ENCODE measurements at places on chromosomes 4 and X. TPM values are rescaled to one million over a fixed set of nuclear protein-coding genes. Genes with fewer than 3 reads are reported as not detected.

PNMA6F gene
- 0.02 TPM for polyA plus RNA-seq

SGMS2 gene
- polyA plus RNA-seq: 1.2 TPM

SUPT20HL2 gene
- polyA plus RNA-seq: not detected

ABCG2 gene
- 0.59 TPM for polyA plus RNA-seq
